ENCODE measurements at places on chromosomes 5 and 9. TPM values are rescaled to one million over a fixed set of nuclear protein-coding genes. Genes with fewer than 3 reads are reported as not detected.

DNA sequence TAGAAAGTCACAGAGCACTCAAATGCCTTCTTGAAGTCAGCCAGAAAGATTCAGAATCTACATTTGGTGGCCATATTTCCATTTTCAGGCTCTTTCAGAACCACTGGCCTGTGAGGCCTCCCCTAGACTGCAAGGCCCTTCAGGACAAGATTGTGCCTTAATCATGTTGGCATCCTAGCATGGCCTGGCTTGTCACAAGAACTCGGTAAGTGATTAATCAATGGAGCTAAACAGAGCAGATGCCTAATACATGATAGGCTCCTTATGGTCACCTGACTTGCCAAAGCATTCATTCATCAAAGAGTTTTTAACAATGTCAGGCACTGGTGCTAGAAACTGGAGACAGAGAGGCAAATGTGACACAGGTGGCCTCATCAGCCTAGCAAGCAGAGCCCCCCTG, 70.3 kb downstream of the PGM5 start:
- no peak for DNase-seq

GRCh38 chr9:91954841-91955471, 4.9 kb upstream of the ROR2 start:
- DNase-seq: peak; percentile 71

- peak; percentile 70 for DNase-seq
These were observed 2.8 kb downstream of the GBGT1 start for GRCh38 chr9:133160742-133161546.

- no peak for DNase-seq
These were observed 66.7 kb downstream of the C7 start for GRCh38 chr5:40976041-40976440.

- DNase-seq: no peak
These were observed 6.1 kb downstream of the GDA start for GRCh38 chr9:72155301-72155700.

GRCh38 chr5:95448789-95449188, 57.6 kb downstream of the FAM81B start:
- DNase-seq: no peak

GRCh38 chr5:1523480-1523792, 324 bp downstream of the LPCAT1 start:
- DNase-seq: no peak

- no peak for DNase-seq
These were observed 4.8 kb downstream of the NR3C1 start for GRCh38 chr5:143398451-143399237.

The NRARP gene
- polyA plus RNA-seq: 0.48 TPM

The ZNF879 gene
- polyA plus RNA-seq: 1.0 TPM

The BAAT gene
- polyA plus RNA-seq: 136 TPM

The PCDHGC3 gene
- polyA plus RNA-seq: 6.8 TPM

The GHR gene
- polyA plus RNA-seq: 26.0 TPM

All from liver (tissue), 10 donors.